Skeletal muscle cell (primary cell): ENCODE measurements at places on chromosomes 4 and X.

DNA sequence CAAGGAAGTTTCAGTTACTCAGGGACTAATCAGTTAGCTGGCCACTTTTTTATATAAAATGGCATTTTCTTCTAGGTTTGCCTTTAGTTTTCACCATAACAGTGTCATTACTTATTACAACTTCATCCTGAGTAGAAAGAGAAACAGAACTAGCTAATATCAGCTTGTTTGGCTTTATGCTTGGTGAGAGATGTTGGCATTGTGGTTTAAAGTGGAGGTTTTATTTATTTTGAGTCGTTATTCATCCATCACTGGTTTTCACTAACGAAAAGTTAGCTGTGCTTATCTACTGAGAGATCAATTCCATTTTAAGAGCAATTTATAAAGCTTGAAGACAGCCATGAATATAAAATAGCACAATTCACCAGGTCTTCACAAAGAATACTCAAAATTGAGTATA, 714.5 kb downstream of the GRID2 start:
- DNase-seq = no peak

DNA sequence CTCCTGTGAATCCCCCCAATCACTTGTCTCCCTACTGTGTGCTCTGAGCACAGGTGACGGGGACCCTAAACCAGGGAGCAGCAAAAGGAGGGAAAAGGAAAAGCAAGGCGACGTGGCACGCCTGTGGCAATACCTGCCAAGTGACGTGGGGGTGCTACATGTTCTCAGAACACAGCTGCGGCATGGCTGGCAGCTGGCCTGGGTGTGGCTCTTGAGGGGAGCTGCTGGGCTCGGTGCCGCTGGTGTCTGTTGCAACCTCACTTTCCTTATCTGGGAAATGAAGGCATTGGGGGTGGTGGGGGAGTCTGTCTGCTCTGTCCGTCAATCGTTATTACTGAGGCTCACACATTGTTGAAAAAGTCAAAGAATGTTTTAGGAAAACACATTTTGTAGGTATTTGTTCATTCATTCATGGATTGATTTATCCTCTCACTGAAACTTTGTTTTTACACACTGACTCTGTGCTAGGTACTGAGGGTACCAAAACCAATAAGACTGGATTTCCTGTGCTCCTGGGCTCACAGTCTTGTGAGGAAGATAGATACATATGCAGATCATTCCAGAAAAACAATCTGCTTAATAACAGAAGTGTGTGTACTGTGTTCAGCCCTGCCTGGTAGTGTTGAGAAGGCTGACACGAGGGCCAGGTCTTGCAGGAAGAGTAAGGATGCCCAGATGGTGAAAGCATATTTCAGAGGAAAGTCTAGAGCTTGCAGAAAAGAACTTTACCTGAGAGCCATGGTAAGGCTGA, 217.6 kb downstream of the PTTG2 start:
- no peak for DNase-seq

GRCh38 chr4:171812665-171813525, at the start of gene GALNTL6:
Gene GALNTL6, plus strand, starts transcription at chr4:171813404.
- no peak for DNase-seq

DNA sequence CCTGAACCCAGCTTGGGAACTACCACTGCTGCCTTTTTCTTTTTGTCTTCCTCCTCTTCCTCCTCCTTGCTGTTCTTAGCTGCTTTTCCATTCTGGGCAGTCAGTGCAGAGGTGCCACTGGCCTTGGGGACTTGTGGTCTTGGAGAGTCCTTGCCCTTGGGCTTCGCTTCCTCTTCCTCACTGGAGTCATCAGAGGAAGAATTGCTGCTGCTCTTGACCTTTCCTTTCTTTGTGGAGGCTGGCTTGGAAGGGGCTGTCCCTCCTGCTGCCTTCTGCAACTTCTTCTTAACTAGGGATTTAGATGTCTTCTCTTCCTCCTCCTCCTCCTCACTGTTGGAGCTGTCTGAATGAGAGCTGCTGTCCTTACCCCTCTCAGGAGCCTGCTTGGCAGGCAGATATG, 53.2 kb downstream of the FAM9B start:
- DNase-seq = no peak

GRCh38 chr4:152033621-152034020, 272.8 kb upstream of the GATB start:
- DNase-seq = no peak

GRCh38 chr4:7499661-7500060, 64.9 kb upstream of the PSAPL1 start:
- no peak for DNase-seq

DNA sequence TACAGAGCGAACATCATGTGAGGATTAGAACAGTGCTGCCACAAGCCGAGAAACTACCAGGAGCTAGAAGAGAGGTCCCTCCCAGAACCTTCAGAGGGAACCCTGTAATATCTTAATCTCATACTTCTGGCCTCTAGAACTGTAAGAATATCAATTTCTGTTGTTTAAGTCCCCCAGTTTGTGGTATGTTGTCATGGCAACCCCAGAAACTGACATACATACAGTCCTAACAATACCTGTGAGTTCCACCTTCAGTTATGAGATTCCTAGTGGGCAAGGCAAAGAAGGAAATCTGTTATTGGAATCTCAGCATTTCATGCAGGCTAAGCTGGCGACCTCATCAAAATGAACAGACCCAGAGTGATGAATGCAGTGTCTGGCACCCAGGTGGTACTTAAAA, 42.5 kb downstream of the ZBTB49 start:
- DNase-seq = no peak

GRCh38 chr4:17781300-17782287, at the start of gene FAM184B:
Gene FAM184B, minus strand, starts transcription at chr4:17781621. Its CDS starts 322 bp downstream, at chr4:17781299.
- DNase-seq = no peak

- DNase-seq = no peak
Measured at GRCh38 chr4:173777421-173777820, 247.4 kb upstream of the HAND2 start.

- DNase-seq = no peak
Measured at GRCh38 chr4:813900-814299, 12.0 kb downstream of the CPLX1 start.
